ENCODE measurements at places on chromosomes 3 and 15.

DNA sequence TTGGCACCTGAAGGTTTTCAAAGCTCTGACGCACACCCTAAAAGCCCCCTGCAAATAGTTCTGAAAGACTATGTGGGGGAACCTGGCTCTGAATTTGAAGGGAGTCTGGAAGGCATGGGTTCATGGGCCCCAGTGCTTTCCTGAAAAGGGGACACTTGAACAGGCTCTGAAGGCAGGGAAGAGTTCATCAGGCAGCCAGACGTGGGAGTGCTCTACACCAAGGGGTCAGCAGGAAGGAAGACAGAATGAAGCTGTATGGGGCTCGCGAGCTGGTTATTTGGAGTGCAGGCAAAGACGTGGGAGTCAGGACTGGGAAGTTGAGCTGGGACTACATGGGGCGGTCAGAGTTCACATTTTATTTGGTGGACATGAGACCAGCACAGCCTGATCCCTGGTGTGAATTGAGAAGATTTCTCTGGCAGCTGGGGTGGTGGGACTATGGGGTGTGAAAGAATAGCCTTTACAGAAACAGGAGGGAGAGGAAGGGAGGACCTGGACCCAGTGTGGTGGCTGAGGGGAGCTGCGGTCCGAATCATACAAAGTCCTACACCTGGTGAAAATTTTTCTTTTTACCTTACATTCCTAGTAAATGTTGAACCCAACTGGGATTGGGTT, 12.6 kb downstream of the ABHD6 start:
- no peak for DNase-seq

- no peak for DNase-seq
Observed at GRCh38 chr15:43859546-43859945, 32.7 kb downstream of the WDR76 start.

- no peak for DNase-seq
Observed at GRCh38 chr3:192904632-192905289, 12.9 kb downstream of the MB21D2 start.

DNA sequence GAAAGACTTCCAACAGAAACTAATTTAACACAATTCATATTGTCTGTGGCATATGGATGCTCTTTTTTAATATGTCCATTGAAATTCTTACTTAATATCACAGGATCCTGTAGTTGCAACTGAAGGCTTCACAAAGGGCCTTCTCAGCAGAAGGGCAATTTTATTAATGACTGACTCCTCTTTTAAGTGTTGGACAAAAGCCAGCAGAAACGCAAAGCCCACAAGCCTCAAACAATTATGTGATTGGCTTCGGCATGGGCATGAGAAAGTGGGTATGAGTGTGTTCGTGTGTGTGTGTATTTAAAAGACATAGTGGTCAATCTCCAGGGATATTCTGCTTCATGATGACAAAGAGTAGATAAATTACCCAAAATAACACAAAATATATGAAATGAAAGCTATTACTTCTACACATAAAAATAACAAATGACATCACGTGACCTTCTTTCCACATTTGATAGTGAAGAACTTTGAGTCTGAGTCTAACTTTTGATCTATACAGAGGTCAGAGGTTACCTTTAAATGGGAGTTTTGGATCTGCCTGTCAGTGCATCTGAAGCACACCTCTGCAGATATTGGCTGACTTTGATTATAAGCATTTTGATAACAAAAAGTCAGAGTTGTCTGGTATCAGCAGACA, 496.9 kb downstream of the CADM2 start:
- no peak for DNase-seq

GRCh38 chr15:91039996-91040395, 17.6 kb upstream of the VPS33B start:
- DNase-seq, result no peak

DNA sequence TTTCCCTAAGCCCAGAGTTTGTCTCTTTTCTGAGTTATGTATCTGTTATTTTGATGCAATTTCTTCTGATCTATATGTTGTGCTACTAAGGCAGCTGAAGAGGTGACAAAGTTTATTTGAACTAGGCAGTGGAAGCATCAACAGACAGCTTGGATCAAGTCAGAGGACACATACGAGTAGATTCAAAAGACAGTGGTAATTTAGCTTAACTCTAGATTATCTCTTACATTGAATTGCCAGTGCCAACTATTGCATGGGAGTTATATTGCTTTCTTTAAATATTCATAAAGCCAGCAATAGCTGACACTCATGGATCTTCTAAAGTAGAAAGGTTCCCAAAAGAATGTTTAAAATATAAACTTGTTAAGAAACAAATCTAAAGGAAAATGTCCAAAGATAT, 37.3 kb upstream of the CCDC66 start:
- DNase-seq, result no peak

All from left ventricle myocardium superior (tissue), 1 donor.